Putamen (tissue), 1 donor: ENCODE measurements at places on chromosomes 13 and 19.

- DNase-seq, result no peak
These were observed 50.9 kb upstream of the TEX29 start for GRCh38 chr13:111269508-111269907.

DNA sequence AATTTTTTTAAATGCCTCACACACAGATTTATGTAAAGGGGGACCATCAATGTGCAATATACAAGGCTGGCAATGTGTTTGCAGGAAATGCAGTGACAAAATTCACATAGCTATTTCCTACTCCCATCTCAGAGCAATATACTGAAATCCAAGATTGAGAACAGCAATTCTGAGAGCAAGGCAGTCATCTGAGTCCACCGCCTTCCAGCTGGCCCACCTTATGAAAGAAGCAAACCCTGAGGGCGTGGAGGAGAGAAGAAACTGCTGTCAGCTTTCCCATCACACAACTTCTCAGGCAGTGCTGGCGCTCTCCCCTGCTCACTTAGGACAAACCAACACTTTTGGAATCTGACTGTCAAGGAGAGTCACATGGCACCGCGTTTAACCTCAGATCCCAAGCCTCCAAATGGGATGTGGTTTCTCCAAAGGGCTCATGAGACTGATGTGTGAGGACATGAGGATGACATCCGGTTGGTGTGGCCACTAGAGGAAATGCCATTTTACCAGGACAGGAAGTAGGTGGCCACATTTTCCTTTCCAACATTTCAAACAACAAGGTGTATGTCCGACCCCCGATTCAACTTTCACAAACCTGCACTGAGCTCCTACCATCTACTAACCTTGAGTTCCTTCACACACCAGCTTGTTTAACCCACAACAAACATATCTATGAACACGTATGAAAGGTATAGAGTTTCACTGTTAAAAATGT lies 3.7 kb upstream of the DOCK9 start:
- no peak for DNase-seq

- DNase-seq, result no peak
These were observed 23.4 kb downstream of the RASL11A start for GRCh38 chr13:27293873-27294515.

GRCh38 chr19:46347985-46348384 lies 1.1 kb downstream of the PPP5C start:
- DNase-seq, result no peak

DNA sequence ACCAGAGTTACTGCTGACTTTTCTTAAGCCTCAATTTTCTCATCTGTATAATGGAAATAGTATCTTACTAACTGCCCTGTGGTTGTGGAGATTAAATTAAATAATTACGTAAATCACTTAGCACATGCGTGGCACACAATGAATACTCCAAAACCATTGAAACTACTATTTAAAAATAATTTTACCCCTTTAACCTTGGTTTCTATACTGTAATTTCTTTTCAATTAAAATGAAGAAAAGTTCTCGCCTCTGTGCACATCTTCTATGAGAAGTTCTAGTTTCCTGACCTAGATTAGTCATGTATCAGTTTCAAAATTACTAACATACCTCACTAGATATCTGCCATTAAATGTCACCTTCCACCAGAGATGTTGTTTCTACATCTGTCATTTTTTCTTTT lies 5.7 kb downstream of the SLITRK1 start:
- DNase-seq, result no peak

DNA sequence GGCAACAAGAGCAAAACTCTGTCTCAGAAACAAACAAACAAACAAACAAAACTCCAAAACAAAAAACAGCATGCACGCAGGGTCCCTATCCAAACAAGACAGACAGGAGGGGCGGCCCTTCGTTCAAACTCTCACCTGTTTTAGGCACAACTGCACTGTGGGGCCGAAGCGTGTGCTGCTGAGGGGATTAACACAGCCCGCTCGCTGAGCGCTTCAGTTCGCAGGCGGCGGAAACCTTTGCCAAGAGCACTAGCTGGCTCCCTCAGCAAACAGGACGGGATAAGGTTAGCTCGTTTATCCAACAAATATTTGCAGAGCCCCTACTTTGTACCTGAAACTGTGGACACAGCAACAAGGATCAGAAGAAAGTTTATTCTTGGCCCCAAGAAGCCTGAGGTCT lies 1.6 kb upstream of the ADPRHL1 start:
- no peak for DNase-seq
